ENCODE measurements at places on chromosomes 7 and 10. TPM values are rescaled to one million over a fixed set of nuclear protein-coding genes. Genes with fewer than 3 reads are reported as not detected.

DNA sequence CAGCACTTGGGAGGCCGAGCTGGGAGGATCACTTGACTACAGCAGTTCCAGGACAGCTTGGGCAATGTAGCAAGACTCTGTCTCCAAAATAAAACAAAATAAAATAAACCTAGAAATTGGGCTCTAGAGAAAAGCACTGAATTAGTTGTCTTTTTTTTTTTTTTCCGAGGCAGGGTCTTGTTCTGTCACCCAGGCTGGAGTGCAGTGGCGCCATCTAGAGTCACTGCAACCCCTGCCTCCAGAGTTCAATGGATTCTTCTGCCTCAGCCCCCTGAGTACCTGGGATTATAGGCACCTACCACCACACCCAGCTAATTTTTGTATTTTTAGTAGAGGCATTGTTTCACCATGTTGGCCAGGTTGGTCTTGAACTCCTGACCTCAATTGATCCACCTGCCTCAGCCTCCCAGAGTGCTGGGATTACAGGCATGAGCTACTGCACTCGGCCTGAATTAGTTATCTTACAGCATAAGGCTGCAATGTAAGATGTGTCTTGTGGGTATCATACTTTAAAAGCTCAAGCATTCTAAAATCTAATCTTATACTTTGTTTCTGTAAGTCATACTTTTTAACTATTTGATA is 12.8 kb downstream of the MEIG1 start:
- no peak for DNase-seq

DNA sequence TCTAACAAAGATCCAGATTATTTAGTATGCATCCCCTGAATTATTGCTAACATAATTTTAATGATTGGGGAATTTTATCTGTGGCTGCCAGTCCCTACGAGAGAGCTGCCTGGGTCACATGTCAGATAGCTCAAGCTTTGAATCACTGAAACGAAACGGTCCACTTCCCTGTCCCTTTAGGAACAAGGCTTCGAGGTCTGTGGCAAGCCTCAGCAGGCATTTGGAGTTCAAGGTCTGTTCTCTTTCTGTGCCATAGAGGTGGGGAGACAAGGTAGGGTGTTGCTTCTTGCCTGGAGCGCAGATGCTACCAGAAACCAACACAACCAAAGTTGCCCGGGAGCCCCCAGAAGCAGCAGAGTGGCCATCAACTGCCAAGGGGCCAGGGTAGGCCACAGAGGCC is 13.9 kb upstream of the SH2D4B start:
- DNase-seq: no peak

DNA sequence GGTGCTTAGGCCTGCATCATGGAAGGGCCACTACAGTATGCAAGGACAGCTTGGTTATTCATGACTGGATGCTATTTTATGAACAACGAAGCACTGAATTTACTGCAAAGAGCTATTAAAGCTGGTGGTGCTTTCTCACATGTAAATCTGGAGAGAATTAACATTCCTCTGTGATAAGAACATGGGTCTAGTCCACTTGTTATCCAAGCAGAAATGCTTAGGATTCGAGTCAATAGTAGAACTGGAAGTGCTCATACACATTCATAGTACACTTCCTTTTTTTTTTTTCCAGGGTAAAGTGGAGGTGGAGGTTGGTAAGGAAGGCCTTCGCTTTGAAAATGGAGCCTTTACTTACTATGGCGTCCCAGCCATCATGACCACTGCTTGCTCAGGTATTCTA is 35.0 kb downstream of the CNNM1 start:
- DNase-seq: peak; percentile 89

GRCh38 chr7:47100148-47100816 is 481.6 kb downstream of the TNS3 start:
- DNase-seq: no peak

- DNase-seq: no peak
Measured at GRCh38 chr10:92768104-92768503, 78.3 kb downstream of the HHEX start.

- DNase-seq: no peak
Measured at GRCh38 chr10:74330646-74331045, 179.6 kb downstream of the ADK start.

PNLIPRP1 gene
- not detected for polyA plus RNA-seq

ENTPD1 gene
- polyA plus RNA-seq: 0.20 TPM

PAX4 gene
- not detected for polyA plus RNA-seq

TMEM229A gene
- polyA plus RNA-seq: not detected

All from BJ (cell line).